ENCODE measurements at places on chromosomes 6 and 20.

- no peak for DNase-seq
Observed at GRCh38 chr6:11493974-11494373, 43.6 kb upstream of the TMEM170B start.

GRCh38 chr6:43009124-43009523, 4.6 kb downstream of the MEA1 start:
- DNase-seq, result no peak

GRCh38 chr6:41346441-41346840, 11.0 kb downstream of the NCR2 start:
- DNase-seq, result no peak

DNA sequence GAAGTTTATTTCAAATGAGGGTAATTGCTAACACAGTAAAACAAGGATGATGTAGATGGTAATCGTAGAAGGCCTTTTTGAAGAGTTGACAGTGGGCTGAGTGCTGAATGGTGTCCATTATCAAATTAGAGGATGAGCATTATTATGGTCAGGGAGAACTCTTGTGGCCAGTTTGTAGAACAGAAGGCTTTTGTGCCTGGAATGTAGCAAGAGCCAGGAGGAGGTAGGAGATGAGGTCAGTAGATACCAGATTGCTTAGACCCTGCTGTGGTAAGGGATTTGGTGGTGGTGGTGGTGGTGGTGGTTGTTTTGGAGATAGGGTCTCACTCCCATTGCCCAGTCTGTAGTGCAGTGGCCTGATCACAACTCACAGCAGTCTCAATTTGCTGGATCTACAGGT, 6.2 kb downstream of the CSE1L start:
- no peak for DNase-seq

GRCh38 chr6:138403324-138403800, 661 bp upstream of the HEBP2 start:
- DNase-seq, result no peak

DNA sequence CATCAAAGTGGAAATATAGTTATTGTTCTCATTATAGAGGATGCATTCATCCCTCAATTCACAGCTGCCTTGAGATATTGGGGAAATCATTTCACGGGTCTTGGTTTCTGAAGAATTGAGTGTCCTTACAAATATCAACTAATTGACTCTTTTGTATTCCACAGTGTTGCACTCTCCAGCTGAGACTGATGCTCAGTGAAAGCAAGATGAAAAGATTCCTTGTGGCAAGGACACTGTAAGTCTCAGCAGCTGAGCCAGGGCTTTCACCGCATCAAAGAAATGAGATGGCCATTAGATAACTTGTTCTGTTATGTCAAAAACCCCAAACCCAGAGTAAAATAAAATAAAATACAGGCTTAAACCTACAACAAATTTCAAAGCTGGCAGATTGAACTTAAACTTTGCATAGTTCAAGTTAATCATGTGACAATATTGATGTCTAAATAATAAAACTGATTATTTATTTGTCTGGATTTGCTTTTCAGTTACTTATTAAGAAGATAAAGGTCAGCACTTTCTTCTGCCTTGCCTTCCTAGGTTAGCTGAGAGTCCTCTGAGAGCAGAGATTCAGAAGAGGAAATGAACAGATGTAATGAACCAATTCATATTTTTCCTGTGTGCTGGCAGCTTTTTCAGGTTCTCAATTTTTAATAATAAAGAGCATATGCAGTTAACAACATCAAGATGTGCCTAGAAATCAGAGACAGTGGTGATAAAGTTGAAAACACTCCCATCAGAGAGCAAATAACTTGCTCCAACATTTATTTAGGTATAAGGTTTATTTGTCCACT, 82.4 kb upstream of the SMLR1 start:
- no peak for DNase-seq

DNA sequence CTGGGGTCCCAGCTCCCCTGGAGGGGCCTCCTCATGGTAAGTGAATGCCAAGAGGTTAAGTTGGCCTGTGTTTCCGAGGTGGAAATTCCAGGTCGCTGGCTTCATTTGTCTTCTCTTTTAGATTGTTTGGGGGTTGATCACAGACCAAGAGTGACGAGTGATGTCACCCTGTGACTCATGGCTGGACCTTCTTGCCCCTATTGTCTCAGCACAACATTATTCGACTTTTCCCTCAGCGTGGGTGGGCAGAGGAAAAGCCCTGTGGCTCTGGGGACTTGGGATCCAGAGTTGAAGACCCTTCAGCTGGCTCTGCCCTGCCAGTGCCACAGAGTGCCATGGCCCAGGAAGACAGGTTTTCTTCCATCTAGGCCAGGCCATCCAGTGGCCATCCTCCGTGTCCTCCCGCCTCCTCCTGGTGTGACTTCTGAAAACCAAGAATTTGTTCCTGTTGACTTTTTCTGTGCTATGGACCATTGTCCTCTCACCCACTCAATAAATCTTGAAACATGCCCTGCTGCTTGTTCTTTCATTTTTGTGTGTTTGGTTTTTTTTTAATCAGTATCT, 15.4 kb upstream of the SNHG17 start:
- DNase-seq, result no peak

DNA sequence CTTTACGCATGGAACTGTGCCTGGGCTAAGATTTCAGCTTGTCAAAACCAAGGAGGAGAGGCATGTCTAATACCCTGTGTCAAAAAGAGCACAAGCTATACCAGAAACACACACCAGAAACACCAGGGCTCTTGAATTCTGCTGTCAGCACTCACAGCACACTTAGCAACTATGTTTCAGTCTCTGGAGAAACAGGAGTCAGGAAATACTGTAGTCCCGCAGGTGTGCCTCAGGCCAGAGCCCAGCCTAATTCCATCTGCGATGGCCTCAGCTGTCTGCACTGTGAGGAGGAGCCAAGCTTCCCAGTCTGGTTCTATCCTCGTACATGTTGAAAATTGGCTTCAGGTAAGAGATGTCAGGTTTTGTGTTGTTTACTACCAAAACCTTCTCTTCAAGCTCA, 31.6 kb downstream of the MTRES1 start:
- no peak for DNase-seq

DNA sequence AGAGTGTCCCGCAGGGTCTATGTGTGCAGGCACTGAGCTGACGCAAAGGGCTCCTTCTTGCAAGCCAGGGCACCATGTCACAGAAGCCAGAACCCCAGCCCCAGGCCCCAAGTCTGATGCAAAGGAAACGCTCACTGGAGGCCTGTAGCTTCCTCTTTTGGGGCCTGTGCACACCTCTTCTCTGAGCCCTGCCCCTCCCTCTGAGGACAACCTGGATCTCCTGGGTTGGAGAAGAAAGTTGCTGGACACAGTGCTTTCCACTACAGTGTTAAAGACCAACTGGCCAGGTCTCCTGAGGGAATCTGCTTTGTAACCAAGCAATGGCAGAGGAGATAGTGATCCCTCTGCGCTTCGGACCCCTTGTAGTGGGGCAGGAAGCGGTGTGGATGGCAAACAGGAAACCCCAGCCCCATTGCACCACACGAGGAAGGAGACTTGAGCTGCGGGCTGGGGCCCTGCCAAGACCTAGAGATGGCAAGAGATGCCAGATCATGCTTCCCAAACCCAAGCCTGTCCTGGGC, 90.0 kb downstream of the PRND start:
- no peak for DNase-seq

GRCh38 chr6:2589171-2589661, 161.5 kb downstream of the MYLK4 start:
- no peak for DNase-seq

GRCh38 chr6:137161949-137162348, 11.5 kb downstream of the IL22RA2 start:
- DNase-seq, result no peak

GRCh38 chr20:21511485-21511849, 2.4 kb downstream of the NKX2-2 start:
- no peak for DNase-seq

DNA sequence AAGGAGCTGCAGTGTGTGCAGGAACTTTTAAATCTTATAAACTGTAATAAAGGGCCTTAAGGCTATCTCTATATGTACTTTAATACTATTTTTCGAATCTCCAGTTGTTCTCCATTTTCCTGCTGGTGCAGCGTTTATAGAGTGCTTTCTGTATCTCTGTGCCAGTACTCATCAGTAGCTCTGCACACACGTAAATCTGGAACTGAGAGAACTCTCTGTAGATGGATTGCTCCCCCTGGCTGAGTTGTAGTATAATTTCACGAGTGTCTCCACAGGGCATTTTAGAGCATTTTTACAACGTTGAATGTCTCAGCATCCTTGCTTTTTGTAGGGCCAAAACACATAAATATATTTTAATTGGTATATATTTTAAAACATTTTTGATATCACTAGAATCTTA, 256.5 kb downstream of the TRDN start:
- DNase-seq, result no peak

GRCh38 chr6:168713839-168714238, 272.9 kb downstream of the SMOC2 start:
- no peak for DNase-seq

- no peak for DNase-seq
Observed at GRCh38 chr6:159761129-159761872, 544 bp upstream of the ACAT2 start.

DNA sequence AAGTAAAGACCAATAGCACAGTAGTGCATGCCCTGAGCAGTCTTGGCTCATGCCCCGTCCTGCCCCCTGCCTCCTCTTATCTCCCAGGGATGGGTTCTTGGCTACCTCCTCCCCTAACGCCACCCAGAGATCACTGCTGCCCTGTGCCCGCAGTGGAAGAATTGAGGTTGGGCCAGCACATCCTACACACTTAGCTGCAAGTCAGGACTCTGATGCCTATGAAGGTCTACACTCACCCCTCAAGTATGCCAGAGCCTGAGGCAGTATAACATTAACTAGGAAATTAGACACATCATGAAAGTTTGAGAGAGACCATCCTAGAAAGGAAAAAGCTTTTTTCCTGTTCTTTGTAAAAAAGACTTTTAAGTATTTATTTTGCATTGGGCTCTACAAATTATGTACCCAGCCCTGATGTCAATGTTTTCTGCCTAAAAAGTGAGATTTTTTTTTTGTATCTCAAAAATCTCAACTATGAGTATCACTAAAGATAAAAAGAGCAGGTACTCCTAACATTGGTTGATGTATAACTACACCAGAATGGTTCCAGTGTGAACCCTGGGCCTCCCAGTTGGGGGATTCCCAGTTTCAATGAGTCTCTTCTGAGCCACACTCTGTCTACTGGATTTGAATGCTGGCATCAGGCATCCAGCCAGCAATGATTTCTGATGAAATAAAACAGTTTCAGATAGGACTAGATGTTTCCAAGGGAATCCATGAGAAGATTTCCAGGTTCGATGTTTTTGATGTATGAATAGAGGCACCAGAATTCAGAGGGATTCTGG, 115.4 kb downstream of the ISM1 start:
- DNase-seq, result no peak

- DNase-seq, result no peak
Observed at GRCh38 chr6:117397536-117398227, 28.1 kb downstream of the ROS1 start.

DNA sequence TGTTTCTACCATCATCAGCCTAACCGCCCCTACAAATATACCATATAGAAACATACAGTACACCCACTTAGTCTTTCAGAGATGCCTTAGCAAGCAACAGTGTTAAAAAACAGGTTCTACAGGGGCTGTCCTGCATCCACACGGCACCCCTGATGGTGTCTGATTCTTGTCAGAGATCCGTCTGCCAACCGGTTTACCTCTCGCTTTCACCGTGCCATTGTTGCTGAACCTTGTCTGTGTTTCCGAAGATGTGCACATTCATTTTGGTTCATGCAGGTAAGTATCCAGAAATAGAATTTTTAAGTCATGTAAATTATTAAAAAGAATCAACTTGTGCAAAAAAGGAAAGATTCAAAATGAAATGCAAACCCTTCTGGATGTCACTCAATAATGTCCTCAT, 52.9 kb downstream of the EPHA7 start:
- DNase-seq, result no peak

DNA sequence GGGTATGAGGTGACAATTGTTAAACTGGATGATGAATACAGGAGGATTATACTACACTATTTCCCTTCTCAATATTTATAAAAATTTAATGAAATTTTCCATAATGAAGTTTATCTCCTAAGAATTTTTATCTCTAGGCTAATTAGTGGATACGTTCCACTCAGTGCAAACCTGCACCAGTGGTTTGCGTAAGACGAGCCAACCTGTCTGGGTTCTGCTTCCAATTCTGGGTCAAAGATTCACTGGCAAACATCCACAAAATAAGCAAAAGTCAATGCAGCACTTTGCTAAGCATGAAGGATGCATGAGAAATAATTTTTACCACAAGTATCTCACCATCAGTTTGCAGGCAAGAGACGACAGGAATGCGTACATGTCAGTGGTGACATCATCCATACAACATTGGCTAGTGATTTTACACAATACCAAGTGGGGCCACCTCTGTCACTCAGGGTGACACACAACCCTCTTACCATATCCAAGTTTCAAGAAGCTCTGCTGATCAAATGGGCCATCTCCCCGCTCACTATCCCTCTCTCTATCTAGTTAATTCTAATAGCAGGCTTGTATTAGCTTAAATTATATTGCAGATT, 51.7 kb downstream of the FAM50B start:
- no peak for DNase-seq

GRCh38 chr6:23137611-23138010, 568.2 kb downstream of the HDGFL1 start:
- no peak for DNase-seq

DNA sequence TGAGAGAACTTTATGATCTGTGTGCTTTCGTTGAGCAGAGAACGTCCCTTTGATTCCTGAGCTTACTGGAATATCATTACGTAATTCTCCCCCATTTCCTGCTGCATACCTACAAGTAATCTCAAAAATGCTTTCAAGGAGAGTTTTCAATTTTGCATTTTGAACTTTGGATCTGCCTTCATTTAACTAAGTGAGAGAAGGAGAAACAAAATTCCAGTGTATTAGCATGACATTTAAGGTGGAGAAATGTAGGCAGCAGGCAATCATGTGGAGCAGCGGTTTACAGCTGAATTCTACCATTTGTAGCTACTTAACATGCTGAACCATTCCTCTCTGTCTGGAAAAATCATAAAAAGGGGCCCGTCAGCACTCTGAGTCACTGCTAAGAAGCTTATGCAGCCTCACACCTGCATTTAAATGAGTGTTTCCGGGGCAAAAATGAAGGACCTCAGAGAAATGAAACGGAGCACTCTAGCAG, 451.5 kb downstream of the PLCB1 start:
- no peak for DNase-seq

DNA sequence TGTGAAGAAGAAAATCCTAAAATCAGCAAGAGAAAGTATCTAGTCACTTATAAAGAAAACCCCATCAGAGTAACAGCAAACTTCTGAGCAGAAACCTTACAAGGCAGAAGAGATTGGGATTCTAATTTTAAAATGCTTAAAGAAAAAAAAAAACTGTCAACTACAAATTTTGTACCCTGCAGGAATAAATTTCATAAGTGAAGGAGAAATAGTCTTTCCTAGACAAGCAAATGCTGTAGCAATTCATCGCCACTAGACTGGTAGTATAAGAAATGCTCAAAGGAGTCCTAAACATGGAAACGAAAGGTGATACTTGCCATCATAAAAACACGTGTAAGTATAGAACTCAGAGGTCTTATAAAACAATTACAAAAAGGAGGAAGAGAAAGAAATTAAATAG, 54.4 kb downstream of the PDSS2 start:
- DNase-seq, result no peak

- DNase-seq, result peak; percentile 65
Observed at GRCh38 chr20:58891086-58891717, 38.7 kb downstream of the GNAS start.

- no peak for DNase-seq
Observed at GRCh38 chr6:113359155-113360140, 497.7 kb upstream of the MARCKS start.

All from activated CD4-positive, alpha-beta T cell treated with anti-CD3 and anti-CD28 coated beads for 24 hours (primary cell).